A673 (cell line): ENCODE measurements at places on chromosomes 16 and 17. TPM values are rescaled to one million over a fixed set of nuclear protein-coding genes. Genes with fewer than 3 reads are reported as not detected.
A peak's percentile ranks its signal among the peaks of the same experiment; 100 is the strongest.

DNA sequence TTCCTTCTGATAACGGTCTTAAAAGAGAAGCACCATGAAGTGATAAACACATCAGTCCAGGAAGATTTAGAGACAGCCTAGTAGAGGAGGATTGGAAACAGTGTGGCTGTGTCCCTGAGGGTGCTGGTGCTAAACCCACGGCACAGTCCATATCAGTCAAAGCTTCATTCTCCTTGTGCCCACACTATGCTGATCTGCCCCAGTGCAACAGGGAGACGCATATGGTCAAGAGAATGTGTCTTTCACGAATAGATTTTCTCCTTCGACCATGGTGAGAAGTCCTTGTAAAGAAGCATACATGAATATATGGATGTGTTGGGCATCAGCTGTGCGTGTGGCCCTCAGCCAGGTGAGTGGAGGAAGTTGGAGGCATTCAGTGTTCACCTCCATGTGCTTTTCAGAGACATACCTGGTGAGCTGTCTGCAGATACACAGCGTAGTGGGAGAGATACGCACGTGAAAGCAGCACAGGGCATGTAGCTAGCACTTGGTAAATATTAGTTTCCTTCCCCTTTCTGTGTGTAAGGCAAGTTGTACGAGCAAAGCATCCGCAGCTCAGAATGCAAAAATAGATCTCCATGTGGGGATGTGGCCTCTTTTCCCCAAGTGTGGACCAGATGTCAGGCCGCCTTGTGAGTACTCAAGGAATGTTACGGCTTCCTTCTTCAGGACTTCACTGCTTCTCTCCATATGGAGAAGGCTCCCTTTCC lies 29.4 kb downstream of the HLF start:
- DNase-seq, result no peak

GRCh38 chr16:29910819-29911675 lies 10.8 kb downstream of the ASPHD1 start:
- no peak for DNase-seq

DNA sequence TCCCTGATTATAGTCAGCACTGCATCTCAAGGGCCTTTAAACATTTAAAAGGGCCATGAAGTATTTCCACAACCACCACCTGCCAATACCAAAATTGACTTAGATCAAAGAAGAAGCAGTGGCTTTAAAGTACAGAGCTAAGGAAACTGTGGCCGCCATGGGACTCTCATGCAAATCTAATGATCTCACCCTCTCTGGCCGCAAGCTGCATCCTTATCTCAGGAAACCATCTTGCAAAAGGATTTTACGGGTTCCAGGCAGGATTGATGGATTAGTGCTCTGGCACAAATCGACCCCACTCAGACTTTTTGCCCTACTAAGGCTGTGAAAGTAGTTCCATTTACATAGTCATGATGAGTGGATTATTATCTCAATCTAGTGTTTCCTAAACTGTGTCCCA lies 22.6 kb downstream of the CDRT4 start:
- peak; percentile 32 for DNase-seq

- DNase-seq, result peak; percentile 60
These were observed 58.0 kb downstream of the ASIC2 start for GRCh38 chr17:33234930-33235685.

DNA sequence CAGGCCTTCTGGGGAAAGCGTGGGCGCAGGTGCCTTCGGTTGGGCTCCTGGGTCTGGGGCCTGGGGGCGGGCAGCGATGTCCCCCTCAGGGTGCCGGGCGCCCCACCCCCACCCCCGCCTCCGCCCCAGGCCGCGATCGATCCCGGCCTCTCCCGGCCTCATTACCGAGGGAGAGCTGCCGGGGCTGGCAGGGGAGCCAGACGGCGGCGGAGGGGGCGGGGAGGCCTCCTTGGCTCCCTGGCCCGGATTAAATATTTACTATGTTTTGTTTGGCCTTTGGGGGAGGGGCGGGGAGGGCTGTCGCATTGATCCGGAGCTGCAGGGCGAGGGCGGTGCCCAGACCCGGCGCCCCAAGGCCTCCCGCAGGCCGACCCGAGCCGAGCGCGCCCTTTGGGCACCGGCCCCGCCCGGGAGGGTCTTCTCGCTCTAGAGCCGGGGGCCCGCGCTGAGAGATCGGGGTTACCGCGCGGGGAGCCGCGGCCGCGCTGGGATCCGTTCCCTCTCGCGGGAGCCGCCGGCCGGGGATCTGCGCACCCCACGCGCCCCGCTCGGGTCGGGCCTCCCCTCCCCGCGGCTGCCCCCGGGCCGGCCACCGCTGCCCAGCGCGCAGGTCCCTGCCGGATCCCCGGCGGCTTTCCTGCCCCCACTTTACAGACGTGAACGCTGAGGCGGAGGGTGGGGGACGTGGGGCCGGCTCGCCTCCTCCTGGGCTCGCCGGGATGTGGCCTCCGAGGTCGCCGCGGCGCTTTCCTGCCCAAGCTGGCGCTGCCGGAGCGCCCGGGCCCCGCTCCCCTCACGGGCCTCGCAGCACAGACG lies 27.0 kb downstream of the RTN4RL1 start:
- DNase-seq, result no peak

- no peak for DNase-seq
These were observed 321.2 kb upstream of the SOX9 start for GRCh38 chr17:71799657-71800056.

Gene PRR35
- total RNA-seq, result 0.13 TPM in 1 of 2 replicates, not detected in the other

GRCh38 chr17:8466456-8466855 lies 30.8 kb downstream of the NDEL1 start:
- no peak for DNase-seq

- peak; percentile 81 for DNase-seq
These were observed 2.7 kb downstream of the MPRIP start for GRCh38 chr17:17044846-17045561.

- DNase-seq, result no peak
These were observed 52.9 kb upstream of the KCNJ16 start for GRCh38 chr17:70022175-70022574.

Gene ZNF213
- total RNA-seq, result 16.0 and 16.1 TPM in 2 replicates

DNA sequence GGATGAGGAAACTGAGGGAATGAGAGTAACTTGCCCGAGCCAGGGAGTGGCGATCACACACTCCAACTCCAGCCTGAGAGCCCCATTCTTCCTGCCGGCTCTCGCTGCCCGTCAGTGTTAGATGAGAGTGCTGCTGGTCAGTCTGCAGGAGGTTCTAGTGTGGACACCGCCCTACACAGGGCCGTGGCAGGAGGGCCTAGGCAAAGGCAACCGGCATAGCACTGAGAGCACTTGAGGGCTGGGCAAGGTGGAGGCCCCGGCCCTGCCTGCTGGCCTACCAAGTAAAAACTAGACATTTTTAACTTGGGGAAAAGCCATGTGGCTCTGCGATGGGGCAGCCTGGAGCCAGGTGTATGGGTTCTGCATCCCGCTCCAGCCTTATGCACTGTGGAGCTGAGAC lies 354.8 kb downstream of the SEC14L1 start:
- DNase-seq, result no peak

GRCh38 chr17:82384051-82384729 lies 12.6 kb downstream of the UTS2R start:
- no peak for DNase-seq

Gene CTDNEP1
- total RNA-seq, result 175 and 179 TPM in 2 replicates

Gene AOC2
- 1.2 and 1.4 TPM in 2 replicates for total RNA-seq

Gene PEX12
- 2.5 and 3.2 TPM in 2 replicates for total RNA-seq

- peak; percentile 34 for DNase-seq
These were observed 40.8 kb upstream of the BHLHA9 start for GRCh38 chr17:1229349-1229899.

GRCh38 chr16:65622151-65622550 lies 500.3 kb upstream of the CDH11 start:
- DNase-seq, result no peak

GRCh38 chr16:2237493-2238149 lies 1.4 kb downstream of the DNASE1L2 start:
- no peak for DNase-seq

Gene ABCC12
- total RNA-seq, result not detected in 2 replicates

DNA sequence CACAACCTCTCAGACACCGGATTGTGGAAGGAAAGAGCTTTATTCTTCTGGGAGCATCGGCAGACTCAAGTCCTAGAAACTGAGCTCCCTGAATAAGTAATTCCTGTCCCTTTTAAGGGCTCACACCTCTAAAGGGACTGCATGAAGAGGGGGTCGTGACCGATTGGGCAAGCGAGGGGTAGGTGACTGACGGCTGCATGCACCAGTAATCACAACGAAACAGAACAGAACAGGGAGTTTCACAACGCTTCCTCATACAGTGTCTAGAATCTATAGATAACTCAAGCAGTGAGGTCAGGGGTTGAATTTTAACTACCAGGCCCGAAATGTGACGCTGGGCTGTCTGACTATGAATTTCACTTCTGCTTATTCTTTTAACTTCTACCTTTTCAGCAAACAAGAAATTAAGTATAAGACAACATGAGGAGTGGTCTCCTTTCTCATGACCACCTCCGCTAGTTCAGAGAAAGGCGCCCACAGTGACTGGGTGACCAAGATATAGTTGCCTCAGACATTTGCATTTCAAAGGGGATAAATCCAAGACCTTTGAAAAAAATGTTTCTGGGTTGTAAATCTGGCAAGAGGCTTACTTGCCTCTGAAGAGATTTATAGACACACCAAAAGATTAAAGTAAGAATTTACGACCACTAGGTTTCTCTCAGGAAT lies 88.4 kb upstream of the ATF7IP2 start:
- DNase-seq, result no peak

GRCh38 chr17:5769593-5770354 lies 185.5 kb upstream of the NLRP1 start:
- peak; percentile 30 for DNase-seq

- DNase-seq, result no peak
These were observed 214.1 kb downstream of the RPTOR start for GRCh38 chr17:80758481-80759376.

Gene HCRT
- not detected in 2 replicates for total RNA-seq

Gene PPP1R1B
- 8.2 and 11.7 TPM in 2 replicates for total RNA-seq

DNA sequence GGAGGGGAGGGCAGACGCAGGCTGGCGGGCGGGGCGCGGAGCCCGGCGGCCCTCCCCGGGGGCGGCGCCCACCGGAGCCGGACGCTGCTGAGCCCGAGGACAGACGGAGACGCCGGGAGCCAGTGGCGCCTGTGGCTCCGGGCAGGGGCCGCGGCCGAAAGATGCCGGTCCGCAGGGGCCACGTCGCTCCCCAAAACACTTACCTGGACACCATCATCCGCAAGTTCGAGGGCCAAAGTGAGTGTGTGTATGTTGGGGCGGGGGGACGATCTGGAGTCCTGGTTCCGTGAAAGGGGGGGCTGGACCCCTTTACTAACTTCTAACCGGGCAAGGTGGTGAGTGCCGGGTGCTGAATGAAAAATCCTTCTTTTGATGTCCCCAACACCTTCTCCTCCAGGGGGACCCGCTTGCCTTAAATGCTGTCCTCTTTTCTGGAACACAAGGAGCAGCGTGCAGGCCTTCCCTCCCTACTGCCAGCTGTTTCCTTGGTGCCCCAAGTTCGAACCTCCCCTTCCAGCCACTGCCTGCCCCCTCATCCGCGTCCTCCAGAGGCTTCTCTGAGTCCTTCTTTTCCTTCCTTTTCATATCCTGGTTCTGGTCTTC lies at the start of gene KCNH6:
TSS of gene KCNH6 (plus strand) at position 106 of the 603 bp plus-strand sequence. CDS start at position 162, 56 bp downstream.
- no peak for DNase-seq

DNA sequence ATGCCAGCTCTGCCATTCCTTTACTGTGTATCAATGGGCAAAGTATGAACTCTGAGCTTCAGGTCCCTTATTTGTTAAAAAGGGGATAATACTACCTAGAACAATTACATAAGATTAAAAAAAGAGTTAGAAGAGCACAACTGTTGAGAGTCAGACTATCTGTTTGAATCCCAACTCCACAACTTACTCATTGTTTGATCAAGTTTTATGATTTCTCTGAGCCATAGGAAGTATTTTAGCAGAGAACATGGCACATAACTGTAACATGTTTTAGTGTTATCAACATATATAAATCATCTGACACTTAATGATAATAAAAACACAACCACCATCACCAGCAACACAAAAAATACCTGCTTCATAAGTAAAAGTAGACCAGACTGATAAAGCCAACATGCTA lies 421.3 kb downstream of the ZFHX3 start:
- no peak for DNase-seq

- no peak for DNase-seq
These were observed 96.4 kb downstream of the ABCC6 start for GRCh38 chr16:16126896-16127295.

Gene APPBP2
- 44.9 and 47.6 TPM in 2 replicates for total RNA-seq

- no peak for DNase-seq
These were observed 123.5 kb upstream of the CHMP6 start for GRCh38 chr17:80868022-80868609.

Gene AIPL1
- total RNA-seq, result not detected in 2 replicates

DNA sequence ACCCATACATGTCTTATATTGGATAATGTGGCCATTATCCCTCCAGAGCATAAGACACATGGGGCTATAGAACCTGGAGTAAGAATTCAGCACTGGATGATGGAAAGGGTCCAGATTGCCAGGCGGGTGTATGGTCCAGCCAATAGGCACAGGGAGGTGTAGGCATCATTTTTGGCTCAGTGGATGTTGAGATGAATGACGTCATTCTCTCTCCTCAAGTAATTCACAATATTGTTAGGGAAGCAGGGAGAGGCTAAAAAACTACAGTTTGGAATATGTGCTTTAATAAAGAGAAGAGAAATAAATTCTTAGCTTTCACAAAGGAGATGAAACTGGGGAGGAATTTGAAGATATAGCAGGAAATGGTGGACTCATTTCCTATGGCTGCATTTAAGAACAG lies 461.1 kb upstream of the GOT2 start:
- DNase-seq, result no peak

GRCh38 chr16:1770328-1771187 lies 785 bp downstream of the NME3 start:
- peak; percentile 47 for DNase-seq

DNA sequence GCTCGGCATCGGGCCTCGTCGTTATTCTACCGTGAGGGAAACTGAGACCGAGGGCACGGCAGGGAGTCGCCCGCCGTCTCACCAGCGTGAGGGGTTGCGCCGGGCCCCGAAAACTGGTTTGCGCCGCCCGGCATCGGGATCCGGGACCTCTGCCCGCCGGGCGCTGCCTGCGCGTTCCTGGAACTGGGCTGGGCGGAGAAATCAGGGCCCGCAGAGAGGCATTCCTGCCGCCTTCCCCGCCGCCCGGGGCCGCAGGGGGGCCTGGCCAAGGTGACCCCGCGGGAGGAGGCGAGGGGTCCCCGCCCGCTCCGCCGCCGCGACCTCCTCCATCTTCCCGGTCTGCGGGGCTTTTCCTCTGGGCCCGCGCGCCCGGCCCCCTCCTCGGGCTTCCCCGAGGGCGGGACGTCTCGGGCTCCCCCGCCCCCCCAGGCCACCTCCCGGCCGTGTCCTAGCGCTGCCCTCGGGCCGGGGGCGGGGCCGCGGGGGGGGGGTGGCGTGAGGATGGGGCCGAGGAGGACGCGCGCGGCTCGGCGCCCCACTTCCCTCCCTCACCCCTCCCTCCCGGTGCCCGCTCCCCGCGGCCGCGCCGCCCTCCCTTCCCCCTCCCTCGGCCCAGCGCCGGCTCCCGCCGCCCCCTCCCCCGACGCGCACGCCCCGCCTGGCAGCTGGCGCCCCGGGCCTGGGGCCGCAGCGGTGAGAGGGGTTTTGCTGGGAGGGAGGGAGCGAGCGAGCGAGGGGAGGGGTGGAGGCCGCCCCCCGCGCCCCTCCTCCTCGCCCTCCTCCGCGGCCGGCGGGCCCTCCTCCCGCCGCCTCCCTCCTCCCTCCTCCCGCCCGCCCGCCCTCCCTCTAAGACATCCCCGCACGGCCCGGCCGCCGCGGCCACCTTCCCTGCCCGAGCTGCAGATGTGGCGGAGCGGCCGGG lies at the start of gene GLIS2:
TSS of gene GLIS2 (plus strand) at position 882 of the 922 bp plus-strand sequence. CDS start 16,214 bp downstream, outside the sequence.
- peak; percentile 85 for DNase-seq

Gene PIMREG
- total RNA-seq, result 90.5 and 107 TPM in 2 replicates

Gene ZNF750
- not detected in 2 replicates for total RNA-seq
